ENCODE measurements at places on chromosomes 3 and 15. TPM values are rescaled to one million over a fixed set of nuclear protein-coding genes. Genes with fewer than 3 reads are reported as not detected.

LYZL4 gene
- total RNA-seq, result not detected

DNAJA4 gene
- total RNA-seq, result not detected

- peaks cover 3% of the 10 kb centered on the region for H3K36me3 ChIP-seq
- H3K27ac ChIP-seq, result no peak overlapping the region
- peaks cover 5% of the 10 kb centered on the region for H3K4me1 ChIP-seq
- no peaks in the 10 kb centered on the region for H3K27me3 ChIP-seq
Measured at GRCh38 chr3:161020256-161020655, 84.9 kb downstream of the B3GALNT1 start.

OGG1 gene
- total RNA-seq, result 15.8 TPM

DNA sequence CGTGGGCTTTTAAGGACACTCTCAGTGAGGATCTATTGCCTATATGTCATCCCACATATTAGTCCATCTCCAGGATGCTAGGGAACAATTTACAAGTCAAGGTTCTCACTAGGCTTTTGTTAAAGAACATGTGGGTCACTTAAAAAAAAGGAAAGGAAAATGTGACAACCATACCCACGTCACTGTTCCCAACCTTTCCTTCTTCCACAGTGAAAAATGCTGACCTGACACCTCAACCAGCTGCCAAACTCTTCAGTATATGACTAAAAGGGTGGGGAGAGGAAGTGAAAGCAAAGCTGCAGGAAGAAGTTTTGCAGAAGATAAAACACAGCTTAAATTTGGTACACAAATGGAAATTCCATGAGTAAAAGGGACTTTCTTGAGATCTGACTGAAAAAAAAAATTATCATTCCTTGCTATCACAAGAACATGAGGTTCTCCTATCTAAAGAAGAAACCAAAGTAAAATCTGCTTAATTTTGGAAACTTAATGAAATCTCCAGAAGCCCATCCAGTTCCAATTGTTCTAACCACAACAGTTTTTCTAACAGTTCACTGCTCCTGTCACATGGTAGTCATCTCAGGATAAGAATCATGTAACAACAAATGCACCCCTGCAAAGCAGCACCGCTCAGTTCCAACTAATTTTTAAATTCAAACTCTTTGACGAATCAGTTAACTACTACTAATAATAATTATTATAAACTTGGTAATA is 117.0 kb upstream of the TSPAN3 start:
- H3K4me3 ChIP-seq, result no peak overlapping the region
- no peaks in the 10 kb centered on the region for H3K36me3 ChIP-seq
- H3K27ac ChIP-seq, result no peak overlapping the region
- no peaks in the 10 kb centered on the region for H3K27me3 ChIP-seq
- DNase-seq, result no peak

- no peak overlapping the region for H3K27ac ChIP-seq
- no peak for DNase-seq
Measured at GRCh38 chr15:101642361-101642760, 9.8 kb downstream of the TM2D3 start.

FBXL22 gene
- total RNA-seq, result 0.71 TPM

CLDN16 gene
- total RNA-seq, result not detected

ASB14 gene
- not detected for total RNA-seq

GOLGA8J gene
- not detected for total RNA-seq
